ENCODE measurements at places on chromosomes 1 and 21.

DNA sequence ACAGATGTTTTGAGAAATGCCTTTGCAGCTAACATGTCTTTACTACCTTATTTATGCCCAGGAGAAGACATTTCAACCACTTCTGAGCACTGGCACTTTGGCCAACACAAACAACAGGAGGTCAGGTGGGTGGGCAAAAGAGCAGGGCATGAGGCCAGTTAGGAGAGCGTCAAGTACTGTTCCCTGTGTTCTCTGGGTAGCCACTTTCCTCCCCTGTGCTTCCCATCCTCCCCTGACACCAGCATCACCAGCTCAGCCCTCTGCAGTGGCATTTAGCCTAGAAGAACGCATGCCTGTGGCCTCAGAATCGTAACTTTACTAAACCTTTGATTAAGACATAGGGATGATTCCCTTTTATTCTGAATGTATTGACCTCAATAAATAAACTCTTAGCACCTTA is 18.3 kb downstream of the BTG2 start:
- DNase-seq, result no peak

DNA sequence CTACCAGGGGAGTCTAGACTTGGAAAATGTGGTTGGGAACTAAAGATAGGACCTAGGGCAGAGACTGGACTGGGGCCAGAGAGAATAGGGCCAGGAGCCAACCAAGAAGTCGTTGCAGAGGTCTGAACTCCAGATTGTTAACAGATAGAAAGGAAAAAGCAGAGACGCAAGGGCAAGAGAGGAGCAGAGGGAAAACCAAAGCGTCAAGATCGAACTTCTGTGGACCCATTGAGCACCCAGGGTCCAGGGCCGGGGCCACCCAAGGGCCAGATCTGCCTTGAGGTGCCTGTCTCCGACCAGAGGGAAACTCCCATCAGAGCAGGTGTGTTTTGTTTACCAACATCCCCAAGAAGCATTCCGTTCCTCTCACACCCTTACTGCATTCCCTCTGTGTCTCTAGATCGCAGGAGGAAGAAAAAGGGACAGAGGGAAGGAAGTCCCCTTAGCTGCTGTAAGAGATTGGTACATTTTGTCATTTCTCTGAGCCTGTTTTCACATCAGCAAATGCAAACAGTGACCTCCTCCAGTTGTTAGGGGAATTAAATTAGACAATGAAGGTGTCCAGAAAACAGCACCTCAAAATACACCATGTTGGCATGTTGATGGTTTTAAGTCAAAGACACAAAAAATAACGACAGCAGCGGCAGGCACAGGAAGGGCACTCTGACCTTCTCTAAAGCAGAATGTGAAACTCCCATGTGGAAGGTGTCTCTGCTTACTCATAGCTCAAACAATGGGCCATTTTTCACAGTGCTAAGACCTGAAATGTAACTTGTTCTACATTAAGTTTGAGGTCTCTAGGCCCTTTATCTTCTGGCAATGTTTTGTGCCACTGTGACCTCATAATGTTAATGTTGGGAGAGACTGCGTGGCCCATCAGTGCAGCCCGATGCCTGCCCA is 105.8 kb upstream of the RAB4A start:
- no peak for DNase-seq

GRCh38 chr1:30125021-30125820 is 598.2 kb downstream of the MATN1 start:
- DNase-seq, result no peak

DNA sequence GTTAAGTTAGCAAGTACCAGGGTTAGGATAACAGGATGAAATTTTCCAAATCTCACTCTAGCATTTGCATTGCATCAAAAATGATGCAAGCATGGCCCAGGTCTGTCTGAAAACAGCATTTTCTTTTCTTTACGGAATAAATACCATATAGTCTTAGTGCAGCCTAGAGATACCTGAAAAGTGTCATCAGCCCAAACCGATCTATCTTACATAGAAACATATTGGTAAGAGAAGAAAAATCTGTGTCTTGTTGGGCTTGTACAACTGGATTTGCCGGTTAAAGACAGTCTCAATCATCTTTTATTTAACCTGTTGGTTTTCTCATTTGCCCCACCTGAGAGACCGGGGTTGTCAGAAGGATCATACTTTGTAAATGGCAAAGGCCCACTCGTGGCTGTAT is 15.8 kb downstream of the ACP6 start:
- DNase-seq, result no peak

DNA sequence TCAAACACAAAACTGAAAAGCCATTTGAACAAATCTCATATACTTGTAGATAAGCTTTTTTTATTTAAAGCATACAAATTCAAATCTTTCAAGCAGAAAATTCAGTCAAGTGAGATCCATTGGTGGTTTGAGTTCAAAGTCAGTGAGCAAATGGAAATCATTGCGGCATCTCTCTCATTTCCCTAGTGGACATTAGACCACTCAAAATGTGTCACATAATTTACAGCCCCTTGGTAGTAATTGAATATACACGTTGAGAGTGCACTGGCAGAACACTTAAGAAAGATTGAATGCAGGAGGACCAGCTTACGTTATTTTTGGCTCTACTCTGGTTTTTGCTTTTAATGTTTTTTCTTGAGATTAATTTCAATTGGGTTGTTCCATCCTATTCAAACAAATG is 633.7 kb downstream of the USP25 start:
- no peak for DNase-seq

DNA sequence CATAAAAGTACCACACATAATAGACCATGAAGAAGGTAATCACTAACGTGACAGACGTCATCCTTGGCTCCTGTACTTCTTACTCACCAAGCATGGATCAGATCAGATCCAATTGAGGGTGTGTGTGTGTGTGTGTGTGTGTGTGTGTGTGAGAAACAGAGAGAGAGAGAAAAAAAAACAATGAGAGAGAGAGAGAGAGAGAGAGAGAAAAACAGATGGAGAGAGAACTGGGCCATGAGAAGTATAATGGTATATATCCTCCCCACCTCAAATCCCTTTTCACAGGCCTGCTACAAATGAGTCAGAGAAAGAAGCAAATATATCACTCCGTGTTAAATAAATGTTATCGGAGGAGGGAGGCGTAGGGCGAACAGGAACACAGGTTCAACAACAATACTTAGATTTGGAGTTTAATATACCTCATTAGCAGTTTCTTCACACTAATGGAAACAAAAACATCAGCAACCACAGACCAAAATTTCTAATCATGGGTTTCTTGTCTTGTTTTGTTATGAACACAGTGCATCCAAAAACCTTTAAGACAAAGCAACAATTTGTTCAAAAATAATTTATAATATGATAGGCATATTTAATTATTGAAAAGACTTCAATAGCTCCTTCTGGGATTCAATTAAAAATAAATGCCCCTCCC is 45.3 kb downstream of the TIAM1 start:
- DNase-seq, result no peak
